ENCODE measurements at places on chromosomes 11 and 22.

DNA sequence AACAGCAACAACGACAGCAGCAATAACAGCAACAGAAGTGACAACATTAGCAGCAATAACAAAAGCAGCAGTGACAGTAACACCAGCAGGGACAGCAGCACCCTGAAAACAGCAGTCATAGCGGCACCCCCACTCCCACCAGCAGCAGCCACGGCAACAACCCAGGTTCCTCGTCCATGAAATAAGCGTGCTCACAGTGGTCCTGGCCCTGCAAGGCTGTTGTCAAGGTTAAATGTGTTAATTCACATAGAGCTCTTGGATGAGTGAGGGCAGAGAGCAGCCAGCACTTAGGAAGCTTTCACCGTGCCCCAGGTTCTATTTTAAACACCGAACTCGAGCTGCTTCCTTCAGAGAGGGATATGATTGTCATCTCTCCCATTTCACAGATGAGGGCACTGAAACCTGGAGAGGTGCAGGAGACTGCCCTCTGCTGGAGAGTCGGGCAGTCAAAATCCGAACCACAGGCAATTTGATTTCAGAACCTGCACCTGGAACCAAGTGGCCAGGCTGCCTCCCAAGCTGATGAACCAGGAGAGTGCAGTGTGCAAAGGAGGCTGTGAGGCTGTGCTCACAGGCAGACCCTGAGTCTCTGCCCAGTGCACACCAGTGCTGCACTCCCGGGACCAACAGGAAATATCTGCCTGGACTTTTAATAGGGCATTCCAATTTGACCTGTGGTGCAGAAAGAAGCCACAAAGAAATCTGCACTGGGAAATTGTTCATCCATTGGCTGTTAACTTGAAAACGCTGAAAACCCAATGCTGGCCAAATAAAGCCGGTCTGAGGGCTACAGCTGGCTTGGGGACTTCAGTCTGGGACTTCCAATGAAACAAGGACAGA, 22.9 kb upstream of the FGF3 start:
- peak; percentile 5 for DNase-seq

DNA sequence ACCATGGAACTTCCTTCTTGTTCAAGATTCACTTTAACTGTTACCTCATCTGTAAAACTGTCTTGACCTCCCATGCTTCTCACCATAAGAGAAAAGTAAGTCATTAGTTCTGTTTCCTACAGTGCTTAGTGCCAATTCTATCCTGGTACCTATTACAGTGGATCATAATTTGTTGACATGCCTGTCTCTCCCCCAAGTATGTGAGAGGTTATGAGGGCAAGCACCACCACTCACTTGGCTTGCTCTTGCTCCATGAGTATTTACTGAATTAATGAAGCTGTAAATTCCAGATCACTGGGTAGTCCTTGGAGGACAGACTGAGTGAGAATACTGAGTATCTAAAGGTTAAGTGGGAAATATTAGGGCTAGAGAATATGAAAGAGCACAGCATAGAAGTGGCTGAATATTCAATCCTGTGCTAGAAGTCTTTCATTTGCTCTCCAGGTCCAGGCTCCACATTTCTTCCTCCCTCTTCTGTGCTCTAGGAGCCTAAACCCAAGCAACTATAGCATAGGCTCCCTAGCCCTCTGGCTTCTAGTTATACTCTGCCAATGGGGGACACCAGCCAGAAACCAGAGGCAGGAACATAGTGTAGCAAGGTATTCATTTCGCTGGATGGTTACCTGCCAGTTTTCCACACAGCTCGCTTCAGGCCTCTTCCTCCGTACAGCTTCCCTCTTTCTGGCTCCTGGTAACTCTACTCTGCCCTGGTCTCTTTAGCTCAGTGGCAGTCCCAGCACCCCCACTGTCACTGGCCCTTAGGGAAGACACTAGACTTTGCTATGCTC, 118.2 kb upstream of the SLC5A12 start:
- DNase-seq: no peak

DNA sequence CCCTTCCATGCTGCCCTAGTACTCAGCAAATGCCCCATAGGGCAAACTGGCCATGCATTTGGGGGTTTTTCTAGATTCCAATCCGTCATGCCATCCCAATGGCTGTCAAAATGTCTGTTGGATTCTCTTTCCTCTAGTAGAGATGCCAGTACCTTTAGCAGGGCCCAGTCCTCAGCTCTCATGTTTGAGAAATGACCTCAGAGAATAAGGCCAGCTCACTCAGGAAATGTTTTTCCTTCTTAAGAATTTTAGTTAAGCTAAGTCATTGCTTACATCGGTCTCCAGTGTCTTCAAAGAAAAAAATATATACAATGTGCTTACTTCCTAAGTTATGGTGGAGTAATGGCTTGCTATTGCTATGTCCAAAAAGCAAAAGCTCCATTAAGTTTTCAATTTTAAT, 14.1 kb upstream of the ALKBH3 start:
- no peak for DNase-seq

DNA sequence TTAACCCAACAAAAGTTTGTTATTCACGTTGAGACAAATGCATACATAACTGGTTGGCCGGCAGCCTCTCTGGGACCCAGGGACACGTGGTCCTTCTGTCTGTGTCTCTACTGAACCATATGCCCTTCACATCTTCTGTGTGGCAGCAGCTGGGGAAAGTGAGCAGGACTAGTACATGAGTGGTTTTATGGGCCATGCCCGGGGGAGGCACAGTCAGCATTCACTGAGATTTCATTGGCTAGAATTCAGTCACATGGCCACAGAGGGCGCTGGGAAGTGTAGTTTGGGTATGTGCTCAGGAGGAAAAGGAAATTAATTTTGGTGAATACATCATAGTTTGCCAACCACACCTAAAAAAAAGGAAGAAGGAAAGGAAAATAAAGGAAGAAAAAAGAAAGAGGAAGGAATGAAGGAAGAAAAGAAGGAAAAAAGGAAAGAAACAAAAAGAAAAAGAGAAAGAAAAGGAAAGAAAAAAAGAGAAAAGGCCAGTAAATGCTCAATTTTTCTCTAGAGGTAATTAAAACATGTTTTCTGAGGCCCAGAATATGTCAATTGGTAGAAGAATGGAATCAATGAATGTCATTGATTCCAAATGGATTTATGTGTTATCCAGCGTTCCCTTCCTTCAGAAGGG, 55.9 kb upstream of the KIRREL3 start:
- DNase-seq: no peak

DNA sequence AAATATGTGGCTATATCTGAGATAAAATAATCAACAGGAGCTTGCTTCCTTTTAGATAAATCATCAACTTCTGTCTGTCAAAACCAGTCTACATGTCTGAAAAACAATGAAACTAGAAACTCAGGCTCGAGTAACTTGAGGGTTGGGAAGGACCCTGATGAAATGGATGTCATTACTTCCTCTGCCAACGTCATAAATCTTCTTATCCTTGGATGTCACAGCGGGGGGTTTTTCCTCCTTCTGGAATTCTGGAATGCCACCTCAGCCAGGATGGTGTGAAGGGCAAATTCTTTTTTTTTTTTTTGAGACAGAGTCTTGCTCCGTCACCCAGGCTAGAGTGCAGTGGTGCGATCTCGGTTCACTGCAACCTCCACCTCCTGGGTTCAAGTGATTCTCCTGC, 13.4 kb downstream of the LGR4 start:
- no peak for DNase-seq

DNA sequence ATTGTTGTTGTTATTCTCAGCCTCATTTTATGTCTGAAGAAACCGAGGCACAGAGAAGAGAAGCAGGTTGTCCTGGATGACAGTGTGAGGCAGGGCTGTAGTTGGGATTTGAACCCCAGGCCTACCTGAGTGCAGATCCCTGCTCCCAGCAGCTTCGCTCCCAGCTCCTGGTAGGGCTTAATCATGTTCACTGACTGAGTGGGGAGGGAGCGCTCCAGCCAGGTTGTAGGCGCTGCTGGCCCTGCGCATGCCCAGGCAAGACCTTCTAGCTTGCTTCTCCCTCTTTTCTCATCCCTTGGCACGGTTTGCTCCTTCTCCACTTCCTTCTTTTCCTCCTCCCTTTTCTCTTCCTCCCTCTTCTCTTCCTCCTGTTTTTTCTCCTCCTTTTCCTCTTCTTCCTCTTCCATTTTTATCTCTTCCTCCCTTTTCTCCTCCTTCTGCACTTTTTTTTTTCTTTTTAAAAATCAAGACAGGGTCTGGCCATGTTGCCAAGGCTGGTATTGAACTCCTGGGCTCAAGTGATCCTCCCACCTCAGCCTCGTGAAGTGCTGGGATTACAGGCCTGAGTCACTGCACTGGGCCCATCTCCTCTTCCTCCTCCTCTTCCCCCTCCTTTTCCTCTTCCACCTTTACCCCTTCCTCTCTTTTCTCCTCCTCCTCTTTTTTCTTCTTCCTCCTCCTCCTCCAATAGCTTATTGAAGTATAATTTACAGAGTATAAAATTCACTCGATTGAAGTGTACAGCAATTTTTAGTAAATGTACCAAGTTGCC, 109.3 kb downstream of the KIAA1671 start:
- no peak for DNase-seq

DNA sequence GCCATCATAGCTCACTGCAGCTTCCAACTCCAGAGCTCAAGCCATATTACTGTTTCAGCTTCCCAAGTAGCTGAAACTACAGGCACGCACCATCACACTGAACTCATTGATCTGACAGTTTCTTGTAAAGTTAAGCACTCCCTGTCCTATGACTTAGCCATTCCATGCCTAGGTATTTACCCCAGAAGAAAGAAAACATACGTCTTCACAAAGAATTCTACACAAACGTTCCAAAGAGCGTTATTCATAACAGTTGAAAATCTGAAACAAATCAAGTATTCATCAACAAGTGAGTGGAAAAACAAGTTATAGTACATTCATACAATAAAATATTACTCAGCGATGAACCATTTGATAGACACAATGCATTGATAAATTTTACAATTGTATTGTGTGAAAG, 7.8 kb upstream of the NLRP10 start:
- no peak for DNase-seq

- DNase-seq: no peak
Measured at GRCh38 chr11:45538363-45538762, 127.1 kb downstream of the CHST1 start.

DNA sequence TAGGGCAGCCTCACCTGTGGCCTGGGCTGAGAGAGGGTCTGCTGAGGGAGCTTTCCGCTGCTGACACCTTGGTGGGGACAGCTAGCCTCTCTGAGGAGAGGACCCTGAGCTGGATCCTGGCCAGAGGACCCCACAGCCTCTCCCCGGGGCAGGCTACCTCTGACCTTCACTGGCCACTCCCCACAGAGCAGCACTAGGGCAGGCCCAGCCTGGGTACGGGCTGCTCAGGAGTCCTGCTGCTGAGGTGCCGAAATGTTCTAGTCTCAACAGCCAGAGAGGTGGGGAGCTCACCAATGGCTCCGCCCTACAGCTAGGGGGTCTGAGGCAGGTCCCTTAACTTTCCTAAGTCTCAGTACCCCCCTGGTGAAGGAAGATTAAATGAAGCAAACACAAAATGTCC, 47.5 kb downstream of the SGSM3 start:
- no peak for DNase-seq

DNA sequence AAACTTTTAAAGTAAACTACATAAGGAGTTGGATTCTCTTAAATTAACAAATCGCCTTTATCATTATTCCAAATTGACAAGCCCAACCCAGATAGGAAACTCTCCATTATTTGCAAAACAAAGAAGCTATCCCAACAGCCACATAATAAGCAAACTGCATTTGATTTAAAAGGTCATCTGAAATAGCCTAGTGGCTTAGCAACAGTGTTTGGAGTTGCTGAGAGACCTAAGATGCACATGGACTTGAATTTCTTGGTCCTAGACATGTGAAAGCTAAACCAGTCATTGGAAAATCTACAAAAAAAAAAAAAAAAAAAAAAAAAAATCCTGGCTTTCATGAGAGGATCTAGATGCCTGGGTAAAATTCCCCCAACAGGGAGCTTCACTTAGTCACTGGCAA, 69.5 kb downstream of the PRCP start:
- DNase-seq: no peak

DNA sequence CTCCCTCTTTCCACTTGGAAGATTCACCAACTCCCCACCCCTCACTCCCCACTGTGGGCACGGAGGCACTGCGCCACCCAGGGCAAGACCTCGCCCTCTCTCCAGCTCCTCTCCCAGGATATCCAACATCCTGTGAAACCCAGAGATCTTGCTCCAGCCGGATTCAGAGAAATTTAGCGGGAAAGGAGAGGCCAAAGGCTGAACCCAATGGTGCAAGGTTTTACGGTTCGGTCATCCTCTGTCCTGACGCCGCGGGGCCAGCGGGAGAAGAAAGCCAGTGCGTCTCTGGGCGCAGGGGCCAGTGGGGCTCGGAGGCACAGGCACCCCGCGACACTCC, 397 bp upstream of the CD44 start:
- no peak for DNase-seq

DNA sequence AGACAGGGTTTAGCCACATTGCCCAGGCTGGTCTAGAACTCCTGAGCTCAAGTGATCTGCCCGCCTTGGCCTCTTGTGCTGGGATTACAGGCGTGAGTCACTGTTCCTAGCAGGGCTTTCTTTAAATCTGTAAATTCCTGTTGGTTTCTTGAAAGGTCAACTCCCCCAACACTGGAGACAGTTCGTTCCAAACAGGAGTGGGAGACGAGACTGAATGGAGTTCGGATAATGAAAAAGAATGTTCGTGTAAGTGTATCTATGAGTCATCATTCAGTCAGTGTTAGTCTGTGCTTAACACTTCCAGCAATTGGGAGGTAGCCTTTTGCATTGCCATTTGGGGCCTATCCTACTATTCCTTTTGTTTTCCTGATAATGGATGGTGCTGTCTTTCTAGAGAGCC, 10.0 kb upstream of the BACE1-AS start:
- no peak for DNase-seq

DNA sequence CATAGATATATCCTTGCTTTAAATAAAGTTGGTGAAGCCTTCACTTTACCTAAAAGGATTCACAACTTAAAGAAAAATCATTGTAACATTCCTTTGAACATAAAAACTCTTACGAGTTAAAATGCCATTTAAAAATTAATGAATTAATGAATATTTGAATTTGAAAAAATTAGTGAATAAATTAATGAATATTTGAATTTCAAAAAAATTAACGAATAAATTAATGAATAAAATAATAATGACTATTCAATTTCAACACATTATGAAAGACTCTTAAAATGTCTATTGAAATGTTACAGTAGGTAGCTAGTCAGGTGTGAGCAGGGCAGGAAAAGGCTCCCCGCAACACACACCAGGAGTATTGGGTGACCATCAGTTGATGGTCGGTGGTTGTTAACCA, 22.9 kb downstream of the ARHGAP20 start:
- DNase-seq: no peak

Data from stimulated activated naive CD4-positive, alpha-beta T cell treated with Interleukin-2 at 50 U/mL for 16 hours (primary cell).